Amniotic stem cell (primary cell): ENCODE measurements at places on chromosomes 2 and 18.

DNA sequence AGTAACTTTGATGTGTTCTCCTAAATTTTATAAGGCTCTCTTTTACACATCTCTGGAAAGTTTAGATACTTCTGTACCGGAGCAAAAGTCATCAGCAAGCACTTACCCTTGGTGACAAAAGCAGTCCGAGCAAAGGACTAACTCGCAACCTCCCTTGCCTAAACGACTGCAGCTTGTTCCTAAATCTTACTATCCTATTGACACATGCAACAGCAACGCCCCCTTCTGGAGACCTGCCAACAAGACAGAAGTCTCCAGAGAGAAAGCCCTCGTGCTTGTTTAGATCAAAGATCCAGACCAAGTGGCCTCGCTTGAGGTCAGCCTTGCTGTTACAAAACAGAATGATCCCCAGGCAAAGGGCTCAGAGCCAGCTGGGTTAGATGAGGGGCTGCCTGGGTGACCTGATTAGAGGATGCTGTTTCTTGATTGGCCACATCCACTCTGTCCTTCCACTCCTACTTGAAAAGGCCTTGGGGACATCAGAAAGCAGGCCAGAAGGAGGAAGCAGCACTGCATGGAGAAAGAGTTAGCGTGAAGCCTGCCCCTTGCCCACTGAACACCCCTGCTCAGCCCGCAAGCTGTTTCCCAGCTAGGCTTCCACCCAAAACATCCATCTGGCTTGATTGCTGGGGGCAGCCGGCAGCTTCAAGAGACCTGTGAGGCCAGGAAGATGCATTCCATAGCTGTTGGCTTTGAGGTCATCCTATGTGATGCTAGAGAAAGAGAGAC is 94.3 kb downstream of the HNRNPLL start:
- no peak for DNase-seq

GRCh38 chr2:30968660-30969397 is 161.6 kb upstream of the CAPN13 start:
- DNase-seq: no peak

DNA sequence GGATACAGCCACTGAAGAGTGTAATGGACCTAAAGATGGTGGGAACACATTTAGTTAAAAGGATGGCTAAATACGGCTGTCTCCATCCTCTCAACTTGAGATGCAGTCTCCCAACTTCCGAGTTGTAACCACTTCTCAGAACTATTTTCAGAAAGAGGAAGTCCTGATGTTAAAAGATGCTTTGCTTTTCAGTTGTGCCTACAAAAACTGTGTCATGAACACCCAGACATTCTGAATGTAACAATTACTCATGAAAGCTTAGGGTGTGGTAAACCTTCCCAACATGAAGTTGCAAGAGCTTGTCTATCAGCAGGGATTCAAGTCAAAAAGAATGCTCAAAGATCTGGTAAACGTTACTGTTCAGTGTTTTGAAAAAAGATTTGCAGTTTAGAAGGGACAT is 147.9 kb downstream of the DOCK10 start:
- DNase-seq: no peak

DNA sequence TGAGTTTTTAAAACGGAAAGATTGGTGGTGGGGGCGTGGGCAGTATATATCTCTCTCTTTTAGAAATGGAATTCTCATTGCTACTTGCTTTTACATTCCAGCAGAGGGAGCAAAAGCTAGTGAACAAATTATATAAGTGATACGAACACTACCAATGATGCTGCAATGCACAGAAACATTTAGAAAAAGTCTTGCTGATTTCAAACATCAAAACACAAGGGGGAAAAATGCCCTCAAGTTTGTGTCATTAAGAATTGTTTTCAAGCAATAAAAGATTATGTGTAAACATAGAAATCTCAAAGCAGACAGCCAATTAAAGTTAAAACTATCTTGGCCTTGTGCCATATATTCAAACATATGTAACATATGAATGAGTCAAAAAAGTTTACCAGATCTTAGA is 296.3 kb upstream of the KCNJ3 start:
- DNase-seq: no peak

GRCh38 chr2:240306185-240306584 is 129.3 kb upstream of the GPC1 start:
- DNase-seq: no peak

GRCh38 chr2:172072706-172073105 is 12.6 kb upstream of the DLX1 start:
- DNase-seq: no peak

DNA sequence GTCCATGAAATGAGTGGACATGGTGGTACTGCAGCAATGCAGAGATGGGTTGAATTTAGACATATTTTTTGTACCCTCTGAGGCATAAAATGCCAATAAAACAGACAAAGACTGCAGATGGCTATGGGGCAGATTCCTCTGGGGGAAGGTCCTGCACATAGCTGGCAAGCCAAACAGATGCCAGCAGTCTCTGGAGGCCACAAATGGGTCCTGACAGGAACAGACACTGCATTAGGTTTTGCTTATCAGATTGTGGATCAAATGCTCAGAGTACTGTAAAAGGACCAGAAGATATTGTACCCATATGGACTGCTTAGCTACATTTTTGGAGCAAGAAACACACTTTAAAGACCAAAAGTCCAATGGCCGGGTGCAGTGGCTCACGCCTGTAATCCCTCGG is 40.9 kb upstream of the ORC2 start:
- DNase-seq: no peak
